NCI-H1436 treated with DMSO at 0.1 percent for 48 hours (cell line): ENCODE measurements at places on chromosomes 12 and 14.

DNA sequence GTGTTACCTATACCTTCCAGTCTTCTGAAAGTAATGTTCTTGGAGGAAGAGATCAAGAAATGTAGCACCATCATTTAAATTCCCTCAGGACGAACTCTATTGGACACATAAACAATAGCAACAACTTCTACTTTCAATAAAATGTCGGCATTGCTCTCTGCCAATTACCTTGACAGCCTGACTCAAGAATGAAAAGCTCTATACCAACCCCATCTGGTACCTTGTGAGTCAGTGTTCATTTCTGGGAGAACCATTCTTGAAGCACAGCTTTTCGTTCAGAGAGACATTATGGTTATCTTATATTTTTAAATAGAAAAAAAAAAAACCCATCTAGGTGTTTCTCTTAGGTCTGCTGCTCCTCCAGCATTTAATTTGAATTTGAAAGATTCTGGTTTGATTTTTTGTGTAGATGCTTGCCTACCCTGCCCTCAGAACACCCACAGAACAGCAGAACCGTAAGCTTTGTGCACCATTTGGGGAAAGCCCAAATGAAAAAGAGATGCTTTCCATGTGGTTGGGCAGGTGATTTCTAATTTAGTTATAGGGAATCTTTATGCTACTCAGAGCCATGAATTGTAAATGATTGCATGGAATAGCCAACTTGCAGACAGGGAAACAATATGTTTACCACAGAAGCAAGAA lies 156.0 kb downstream of the SAMD4A start:
- no peak for DNase-seq

- DNase-seq, result no peak
Observed at GRCh38 chr12:131378176-131378842, 332.6 kb upstream of the SFSWAP start.

- no peak for DNase-seq
Observed at GRCh38 chr12:2668816-2669215, 126.0 kb upstream of the FKBP4 start.

DNA sequence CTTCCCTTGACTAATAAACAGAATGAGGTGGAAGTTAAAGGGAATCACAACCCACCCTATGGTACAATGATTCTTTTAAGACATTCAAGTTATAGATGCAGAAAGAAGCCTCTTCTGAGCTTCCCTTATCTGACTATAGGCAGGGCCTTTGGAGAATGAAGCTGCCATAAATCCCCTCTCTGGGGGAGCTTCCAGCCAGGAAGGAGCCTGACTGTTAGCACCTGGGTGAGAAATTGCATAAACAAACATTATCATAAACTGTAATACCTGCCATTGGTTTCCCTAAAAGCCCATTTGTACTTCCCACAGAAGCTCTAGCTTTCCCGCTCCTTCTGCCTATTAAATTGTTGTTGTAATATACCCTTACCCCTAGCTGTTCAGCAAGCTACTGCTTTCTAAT lies 81.3 kb upstream of the RESF1 start:
- no peak for DNase-seq

DNA sequence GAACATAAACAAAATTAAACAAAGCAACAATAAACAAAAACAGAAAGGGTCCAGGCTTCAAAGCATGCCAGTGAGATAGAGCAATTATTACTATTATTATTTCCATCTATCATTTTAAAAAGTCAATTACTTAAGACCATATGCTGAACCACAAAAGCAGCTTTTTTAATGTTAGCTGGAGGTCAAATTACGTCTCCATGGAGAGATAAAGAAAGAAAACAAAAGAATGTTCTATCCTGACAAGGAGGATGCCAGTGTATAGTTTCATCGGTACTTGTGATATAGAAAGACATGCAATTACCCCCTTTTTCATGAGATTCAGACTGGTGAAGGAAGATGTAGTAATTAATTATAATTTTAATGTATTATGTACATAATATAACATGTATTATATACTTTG lies 81.6 kb upstream of the DCN start:
- DNase-seq, result no peak

GRCh38 chr12:110531741-110532333 lies 29.7 kb downstream of the RAD9B start:
- DNase-seq, result no peak

DNA sequence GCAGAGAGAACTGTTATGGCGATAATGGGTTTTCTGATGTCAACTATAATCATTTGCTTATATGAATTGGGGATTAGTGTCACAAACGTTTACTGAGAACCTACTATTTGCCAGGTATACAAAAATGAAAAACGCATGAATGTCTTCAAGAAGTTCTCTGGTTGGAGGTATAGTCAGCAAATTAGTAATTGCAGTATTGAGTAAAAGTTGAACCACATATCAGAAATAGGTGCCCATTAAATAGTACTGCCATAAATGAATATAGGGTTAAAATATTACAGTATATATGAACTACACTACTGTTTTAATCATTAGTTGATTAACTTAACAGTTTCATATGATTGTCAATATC lies 60.0 kb downstream of the PTPRB start:
- no peak for DNase-seq

- no peak for DNase-seq
Observed at GRCh38 chr14:88321692-88322503, 1.2 kb downstream of the KCNK10 start.

DNA sequence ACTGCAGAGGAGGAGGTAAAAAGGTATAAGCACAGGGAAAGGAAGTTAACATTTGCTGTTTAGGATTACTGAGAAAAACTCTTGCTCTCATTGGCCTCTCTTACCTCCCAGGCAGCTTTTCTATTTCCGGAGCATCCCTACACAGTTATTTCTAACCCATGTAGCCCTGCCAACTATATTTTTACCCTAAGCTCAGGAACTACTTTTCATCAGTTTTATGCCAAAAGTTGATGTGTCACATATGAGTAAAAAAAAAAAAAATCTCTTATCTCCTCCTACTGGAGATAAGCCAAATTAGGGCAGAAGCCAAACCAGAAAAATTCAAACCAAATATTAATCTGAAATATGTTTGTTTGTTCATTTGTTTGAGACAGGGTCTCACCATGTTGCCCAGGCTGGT lies 34.4 kb upstream of the PSMA6 start:
- no peak for DNase-seq

DNA sequence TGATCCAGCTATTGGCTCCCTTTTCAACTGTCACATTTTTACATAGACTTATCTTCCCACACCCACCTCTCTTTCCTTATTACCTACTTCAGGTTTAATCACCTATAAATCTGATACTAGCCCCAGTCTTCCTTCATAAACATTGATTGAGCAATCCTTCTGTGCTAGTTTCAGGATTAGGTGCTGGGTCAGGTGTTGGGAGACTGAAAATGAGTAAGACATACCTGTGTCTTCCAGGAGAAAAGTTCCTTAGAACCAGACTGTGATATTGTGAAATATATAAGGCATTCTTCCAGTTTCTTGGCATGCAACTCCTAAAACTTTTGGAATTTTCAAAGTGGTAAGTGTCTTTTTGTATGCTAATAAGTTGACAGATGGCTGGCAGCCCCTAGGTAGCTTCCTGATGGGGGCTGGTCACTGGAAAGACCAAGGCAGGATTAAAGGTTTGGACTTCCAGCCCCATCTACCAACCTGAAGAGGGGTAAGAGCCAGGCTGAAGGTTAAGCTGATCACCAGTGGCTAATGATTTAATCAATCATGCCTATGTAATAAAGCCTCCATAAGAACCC lies 4.6 kb downstream of the ANO6 start:
- DNase-seq, result no peak

GRCh38 chr12:12217018-12217359 lies 49.9 kb downstream of the LRP6 start:
- no peak for DNase-seq

DNA sequence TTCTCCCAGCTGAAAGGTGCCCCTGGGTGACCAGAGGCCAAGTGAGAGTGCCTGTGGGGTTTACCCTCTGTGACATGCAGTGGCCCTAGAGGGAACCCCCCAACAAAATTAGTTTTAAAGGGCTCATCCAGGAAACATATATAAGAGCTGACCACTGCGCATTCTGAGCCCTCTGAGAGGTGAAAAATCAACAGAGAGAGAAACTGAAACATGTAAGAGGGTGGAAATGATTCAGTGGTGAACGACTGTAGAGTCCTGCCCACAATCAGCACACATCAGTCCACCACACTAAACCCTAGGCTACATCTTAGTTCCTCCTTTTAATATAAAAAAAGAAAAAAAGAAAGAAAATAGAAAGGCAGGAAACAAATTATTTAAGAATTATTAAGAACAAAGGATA lies 21.0 kb upstream of the ACSM4 start:
- no peak for DNase-seq

- no peak for DNase-seq
Observed at GRCh38 chr14:29392287-29392686, 535.4 kb downstream of the PRKD1 start.

- no peak for DNase-seq
Observed at GRCh38 chr12:66168410-66168809, 1.4 kb downstream of the TMBIM4 start.

DNA sequence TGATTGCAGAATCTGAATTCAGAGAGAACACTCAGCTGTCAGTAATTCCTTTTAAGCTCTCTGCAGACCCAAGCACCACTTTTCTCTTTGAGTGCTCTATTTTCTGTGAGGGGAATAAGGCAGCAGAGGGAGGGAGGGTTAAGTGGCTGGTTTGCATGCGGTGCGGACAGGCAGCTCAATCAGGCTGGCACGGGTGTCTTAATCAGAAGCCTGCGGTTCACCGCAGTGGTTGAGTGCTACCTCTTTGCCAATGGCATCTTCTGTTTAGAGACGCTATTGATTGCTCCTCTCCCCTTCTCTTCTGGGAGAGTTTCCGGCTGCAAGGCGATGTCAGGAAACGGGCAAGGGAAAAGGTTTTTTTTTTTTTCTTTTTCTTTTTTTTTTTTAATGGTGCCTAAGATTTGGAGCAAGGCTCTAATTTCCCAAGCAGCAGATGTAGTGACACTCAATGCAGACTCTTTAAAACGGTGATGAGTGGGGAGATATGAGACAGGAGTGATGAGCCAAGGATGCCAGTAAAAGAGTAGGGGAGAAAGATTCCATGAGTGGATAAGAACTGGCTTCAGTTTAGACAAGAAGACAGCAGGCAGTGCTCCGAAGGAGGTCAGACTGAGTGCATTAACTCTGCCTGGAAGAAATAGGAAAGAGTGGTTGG lies 533.7 kb upstream of the SEL1L start:
- DNase-seq, result peak; percentile 50

DNA sequence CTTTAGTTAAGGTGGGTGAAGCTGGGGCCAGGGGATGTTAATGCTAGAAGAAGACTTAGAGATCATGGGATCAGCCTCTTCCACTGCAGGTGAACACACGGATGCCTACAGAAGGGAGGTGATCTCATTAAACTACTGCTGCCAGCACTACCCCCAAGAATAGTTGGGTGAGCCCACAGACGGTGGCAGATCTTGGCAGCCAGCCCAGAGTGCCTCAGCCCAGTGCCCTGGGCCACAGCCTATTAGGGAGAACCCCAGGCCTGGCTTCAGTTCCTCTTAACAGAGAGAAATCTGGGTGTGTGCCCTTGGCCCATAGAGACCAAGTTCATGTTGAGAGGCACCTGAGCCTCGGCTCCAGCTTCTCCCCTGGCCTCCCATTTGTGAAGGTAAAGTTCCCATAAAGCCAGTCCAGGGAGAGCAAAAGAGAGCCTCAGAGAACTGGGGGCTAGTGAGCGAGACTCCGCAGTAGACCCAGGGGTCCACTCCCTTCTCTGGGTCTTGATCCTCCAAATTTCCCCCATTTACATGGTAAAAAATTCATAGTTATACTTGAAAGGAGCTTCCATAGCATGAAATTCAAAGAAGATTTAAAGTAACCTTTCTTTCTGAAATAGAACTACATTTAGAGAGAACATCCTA lies 125.0 kb upstream of the CCND2 start:
- DNase-seq, result no peak

DNA sequence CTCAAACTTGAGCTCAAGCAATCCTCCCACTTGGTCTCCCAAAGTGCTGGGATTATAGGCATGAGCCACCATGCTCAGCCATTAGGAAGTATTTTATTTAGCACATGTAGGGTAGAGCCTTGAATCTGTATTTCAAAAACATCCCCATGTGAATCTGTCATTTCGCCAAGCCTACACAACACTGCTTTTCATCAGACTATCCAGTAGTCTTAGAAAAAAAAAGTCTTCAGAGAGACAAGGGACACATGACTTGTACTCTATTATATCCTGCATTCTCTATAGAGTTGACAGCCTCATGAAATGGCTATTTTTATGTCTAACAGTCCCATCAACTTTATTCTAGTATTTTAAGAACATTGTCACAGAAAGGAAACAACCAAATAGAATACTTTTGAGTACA lies 35.4 kb downstream of the TM7SF3 start:
- DNase-seq, result no peak

DNA sequence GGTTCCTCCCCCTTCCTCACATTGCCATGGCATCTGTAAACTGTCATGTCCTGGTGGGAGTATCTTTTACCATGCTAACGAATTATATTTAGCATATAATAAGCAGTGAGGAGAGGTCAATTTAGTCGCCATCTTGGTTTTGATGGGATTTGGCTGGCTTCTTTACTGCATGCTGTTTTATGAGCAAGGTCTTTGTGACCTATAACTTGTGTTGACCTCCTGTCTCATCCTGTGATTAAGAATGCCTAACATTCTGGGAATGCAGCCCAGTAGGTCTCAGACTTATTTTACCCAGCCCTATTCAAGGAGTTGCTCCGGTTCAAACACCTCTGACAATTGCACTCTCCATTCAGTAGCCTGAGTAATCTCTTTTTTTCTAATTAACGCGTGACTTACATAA lies 2.1 kb upstream of the EIF4B start:
- no peak for DNase-seq

GRCh38 chr14:88901189-88901588 lies 76.7 kb downstream of the TTC8 start:
- no peak for DNase-seq

DNA sequence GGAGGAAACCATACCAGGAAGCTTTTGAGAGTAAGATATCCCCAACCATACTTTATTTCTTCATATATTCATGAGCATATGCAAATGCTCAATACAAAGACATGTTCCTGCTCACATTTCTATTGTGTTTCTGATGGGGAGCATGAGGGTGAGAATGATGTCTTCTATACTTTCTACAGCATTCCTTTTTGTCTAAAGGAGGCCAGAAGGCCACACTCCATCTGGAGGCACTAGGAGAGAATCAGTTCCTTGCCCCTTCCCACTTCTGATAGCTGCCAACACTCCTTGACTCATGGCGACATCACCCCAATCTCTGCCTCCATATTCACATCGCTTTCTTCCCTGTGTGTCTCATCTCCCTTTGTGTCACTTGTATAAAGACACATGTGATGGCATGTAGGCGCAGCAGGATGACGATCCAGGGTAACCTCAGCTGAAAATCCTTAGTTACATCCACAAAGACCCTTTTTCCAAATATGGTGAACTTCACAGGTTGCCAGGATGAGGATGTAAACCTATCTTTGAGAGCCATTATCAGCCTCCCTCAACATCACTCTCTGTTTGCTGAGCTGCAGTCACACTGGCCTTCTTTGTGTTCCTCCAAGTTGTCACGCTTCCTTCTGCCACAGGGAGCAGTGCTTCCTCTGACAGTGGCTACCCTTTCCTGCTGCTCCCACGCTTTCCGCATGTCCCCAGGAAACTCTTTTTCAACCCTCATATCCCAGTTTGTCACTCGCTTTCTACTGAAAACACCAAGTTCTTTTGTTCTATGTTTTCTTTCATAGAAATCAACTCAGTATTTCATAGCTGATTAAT lies 96.9 kb downstream of the STXBP6 start:
- DNase-seq, result no peak
